ENCODE measurements at places on chromosomes 13 and 19.
A peak's percentile ranks its signal among the peaks of the same experiment; 100 is the strongest.

DNA sequence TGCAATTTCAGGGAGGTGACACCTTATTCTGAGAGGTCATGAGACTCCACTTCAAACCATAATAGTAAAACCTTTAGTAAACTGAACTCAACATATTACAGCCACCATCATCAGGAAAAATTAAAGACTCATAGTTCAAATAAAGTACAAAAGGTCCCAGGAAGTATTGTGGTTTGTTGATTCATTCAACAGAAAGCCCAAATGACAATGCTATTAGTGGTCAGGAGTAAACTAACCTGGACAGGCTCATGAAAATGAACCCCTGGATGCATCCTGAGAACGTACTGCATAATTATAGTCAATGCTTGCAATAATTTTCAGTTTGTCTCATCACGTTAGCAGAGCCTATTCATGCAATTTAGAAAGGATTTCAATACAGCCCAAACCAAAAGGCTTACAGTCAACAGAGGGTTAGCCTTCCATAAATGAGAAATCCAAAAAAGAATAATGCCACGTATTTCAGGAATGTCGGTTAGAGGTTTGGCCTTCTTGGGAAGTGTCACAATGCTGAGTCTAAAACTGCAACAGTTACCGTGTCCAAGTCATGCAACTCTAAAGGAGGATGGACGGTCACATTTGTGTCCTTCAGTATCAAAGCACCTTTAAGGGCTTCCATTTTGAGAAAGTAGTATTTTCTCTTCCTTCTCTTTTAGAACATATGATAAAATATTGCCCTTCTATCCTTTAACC is 280.8 kb downstream of the ABCC4 start:
- DNase-seq, result no peak

GRCh38 chr13:44021422-44021821 is 141.7 kb downstream of the LACC1 start:
- peak; percentile 30 for DNase-seq

GRCh38 chr19:1854542-1855039 is 6.3 kb upstream of the REXO1 start:
- peak; percentile 87 for DNase-seq

DNA sequence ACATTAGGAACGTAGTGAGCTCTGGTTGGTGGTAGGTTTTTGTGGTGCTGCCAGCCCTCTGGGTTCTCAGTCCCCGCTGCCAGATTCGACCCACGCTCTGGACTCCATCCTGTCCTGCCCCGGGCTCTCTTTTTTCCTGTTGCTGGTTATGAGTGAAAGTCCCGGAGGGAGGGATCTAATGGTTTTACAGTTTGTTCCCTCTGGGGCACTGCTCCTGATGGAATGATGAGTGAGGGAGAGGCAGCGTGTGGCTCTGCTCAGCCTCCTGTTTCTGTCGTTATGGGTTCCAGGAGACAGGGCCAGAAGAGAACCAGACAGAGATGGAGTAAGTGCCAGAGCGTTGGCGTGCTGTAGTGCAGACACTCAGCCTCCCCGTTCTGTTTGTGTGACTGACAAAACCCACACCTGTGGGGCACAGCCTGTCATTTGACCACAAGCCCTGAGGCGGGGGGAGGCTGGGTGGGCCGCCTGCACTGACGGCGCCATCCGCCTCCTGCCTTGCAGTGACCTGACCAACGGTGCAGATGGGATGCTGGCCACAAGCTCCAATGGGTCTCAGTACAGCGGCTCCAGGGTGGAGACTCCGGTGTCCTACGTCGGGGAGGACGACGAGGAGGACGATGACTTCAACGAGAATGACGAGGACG is 18.3 kb downstream of the ATP4B start:
- no peak for DNase-seq

- peak; percentile 73 for DNase-seq
Observed at GRCh38 chr19:35860818-35861639, 4.3 kb downstream of the KIRREL2 start.

- DNase-seq, result no peak
Observed at GRCh38 chr19:13366529-13367143, 139.6 kb downstream of the CACNA1A start.

GRCh38 chr19:9140159-9140874 is at the start of gene ZNF317:
Gene ZNF317 (plus strand): TSS chr19:9140397. CDS start chr19:9156017, 15,620 bp downstream.
- DNase-seq, result peak; percentile 94

- DNase-seq, result no peak
Observed at GRCh38 chr13:97986835-97987234, 33.4 kb downstream of the IPO5 start.

DNA sequence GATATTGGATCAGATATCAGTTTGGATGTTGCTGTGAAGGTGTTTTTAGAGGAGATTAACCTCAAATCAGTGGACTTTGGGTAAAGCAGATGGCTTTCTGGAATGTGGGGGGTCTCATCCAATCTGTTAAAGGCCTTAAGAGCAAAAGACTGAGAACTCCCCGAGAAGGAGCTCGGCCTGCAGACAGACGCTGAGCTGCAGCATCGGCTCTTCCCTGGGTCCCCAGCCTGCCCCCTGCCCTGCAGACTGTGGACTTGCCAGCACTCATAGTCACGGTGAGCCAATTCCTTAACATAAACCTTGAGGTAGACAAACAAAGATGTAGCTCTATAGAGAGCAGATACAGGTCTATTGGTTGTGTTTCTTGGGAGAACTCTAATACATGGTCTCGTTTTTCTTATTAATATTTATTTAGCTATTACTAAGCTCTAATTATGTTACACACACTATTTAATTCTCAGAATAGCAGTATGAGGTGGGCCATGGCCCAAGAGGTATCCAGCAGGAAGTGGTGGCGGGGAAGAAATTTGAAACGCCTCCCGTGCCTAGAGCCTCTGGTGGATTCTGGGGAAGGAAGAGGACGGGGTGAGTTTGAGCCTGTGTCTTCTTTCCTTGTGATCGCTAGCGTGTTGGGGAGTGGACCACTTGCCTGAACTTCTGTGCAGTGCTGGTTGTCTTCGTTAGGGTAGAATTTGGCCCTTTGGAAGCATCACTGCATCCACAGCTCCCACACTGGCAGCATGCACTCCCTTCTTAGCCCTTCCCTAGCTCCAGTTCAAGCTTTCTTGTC is 305.3 kb downstream of the TEX29 start:
- DNase-seq, result no peak

DNA sequence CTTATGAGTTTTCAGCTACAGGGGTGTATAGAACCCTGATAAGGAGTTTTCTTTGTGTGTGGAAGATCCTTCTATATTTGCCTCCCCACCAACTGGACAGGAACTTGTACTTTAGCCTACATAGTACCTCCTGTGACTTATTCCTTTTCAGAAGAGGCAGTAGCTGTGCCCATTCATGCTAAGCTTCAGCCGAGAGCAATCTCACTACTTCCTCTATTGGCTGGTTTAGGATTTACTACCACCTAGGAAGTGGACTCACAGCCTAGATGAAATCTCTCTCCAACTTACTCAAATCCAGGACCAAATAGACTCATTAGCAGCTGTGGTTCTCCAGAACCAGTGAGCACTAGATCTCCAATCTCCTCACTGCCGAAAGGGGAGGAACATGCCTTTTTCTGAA is 2.3 kb upstream of the REX1BD start:
- no peak for DNase-seq

DNA sequence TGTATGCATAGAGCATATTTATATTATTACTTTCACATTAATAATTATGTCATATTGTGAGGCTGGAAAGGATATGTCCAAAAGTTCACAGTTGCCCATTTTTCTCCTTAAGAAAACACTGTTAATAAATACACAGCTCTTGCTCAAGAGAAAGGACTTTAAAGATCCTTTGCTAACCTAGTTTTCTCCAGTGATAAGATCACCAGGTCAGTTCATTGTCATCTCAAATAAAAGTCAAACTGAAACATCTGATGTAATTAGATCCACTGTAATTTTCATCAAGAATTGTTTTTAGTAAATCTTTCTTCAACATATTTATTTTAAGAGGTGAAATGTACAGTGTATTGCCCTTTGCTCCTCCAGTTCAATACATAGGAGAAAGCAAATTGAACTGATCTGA is 82.8 kb upstream of the KLHL1 start:
- DNase-seq, result no peak

DNA sequence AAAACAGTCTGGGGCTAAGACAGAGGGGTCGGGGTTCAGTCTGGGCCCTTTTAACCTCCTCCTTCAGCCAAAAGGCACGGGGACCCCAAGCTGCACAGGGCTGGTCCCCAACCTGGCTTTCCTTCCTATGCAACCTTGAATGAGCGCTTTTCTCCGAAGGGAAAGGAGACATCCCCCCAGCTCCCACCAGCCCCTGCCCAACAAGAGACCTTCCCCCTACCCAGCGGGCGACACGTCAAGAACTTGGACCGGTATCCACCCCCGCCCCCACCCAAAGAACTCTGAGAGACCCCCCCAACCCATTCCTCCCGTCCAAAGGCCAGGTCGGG is 35.0 kb upstream of the NANOS3 start:
- DNase-seq, result no peak

GRCh38 chr19:53624771-53625545 is 6.8 kb upstream of the DPRX start:
- DNase-seq, result no peak

- no peak for DNase-seq
Observed at GRCh38 chr13:23748109-23748990, 140.8 kb downstream of the MIPEP start.

DNA sequence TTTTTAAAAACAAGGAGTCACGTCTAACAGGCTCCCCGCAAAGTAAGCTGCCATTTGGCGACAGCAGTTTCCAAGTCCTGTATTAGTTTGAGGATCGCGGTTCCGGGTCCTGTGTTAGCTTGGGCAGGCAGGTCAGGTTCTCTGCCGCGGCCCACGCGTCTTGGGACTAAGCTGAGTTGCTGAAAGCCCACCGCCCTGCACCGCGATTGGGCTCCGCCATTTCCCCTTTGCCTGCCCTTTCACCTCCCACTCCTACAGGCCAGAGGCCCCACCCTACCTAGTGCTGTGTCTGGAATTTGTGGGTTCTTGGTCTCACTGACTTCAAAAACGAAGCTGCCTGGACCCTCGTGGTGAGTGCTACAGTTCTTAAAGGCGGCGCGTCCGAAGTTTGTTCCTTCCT is 6.8 kb downstream of the PARP4 start:
- no peak for DNase-seq

- no peak for DNase-seq
Observed at GRCh38 chr19:38375098-38375493, 725 bp downstream of the PSMD8 start.

- DNase-seq, result no peak
Observed at GRCh38 chr19:10422046-10422461, 1.7 kb downstream of the PDE4A start.

DNA sequence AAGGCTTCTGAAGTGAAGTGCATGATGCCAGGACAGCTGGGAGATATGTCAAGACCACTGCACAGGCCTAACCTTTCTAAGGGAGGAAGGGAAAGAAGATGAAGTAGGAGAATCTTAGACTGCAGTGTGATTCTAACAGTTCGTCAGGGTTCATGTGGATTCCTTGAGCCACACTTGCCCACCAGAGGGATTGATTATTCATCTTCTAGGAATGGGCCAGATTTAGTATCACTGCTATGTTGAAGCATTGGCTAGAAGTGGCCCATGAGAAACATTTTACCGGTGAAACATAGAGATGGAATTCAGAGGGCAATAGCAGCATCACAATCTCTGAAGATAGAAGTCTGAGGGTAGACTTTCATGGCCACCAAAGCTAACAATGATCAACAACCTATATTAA is 550.8 kb upstream of the SLITRK1 start:
- no peak for DNase-seq

DNA sequence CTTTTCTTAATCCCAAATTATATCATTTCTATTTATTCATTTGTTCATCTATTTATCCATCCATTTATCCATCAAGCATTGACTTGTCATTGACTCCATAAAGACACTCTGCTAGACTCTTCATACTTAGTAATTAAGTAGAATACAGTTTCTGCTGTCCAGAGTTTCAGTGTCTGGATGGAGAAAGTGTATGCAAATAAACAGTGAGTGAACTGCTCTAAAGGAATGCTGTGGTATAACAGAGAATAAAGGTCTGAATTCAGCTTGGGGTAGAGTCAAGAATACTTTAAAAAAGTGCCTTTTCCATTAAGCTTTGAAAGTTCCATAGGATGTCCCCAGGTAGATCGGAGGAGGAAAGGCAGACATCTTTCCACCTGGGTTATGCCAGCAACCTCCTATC is 51.4 kb downstream of the RAP2A start:
- no peak for DNase-seq

GRCh38 chr13:44142540-44142867 is 231.1 kb upstream of the SERP2 start:
- DNase-seq, result no peak

- DNase-seq, result peak; percentile 40
Observed at GRCh38 chr13:21465710-21466160, 6.6 kb upstream of the ZDHHC20 start.

DNA sequence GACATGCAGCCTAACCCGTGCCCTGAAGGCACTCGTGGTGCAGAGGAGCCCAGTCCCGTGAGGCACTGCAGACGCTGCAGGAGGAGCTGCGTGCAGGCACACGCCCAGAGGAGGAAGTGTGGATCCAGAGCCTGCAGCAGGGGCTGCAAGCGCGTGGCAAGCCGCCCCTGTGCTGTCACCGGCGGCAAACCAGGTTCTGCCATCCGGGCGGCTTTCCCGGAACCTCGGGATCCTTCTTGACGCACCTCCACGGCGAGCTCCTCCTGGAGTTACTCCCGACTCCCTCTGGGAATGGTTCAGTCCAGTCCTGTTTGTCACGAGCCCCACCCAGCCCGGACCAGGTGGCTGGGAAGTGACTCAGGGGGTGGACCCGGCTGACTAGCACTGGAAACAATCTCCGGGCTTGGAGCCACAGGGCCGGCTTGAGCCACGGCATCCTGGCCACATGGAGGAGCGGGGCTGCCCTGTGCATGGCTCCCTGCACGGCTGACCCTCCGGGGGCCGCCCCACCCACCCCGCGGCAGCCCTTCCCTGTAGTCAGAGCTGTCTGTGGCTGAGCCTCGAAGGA is 10.2 kb downstream of the DPP9 start:
- DNase-seq, result no peak

- no peak for DNase-seq
Observed at GRCh38 chr13:41641961-41642360, 184.6 kb downstream of the RGCC start.

GRCh38 chr13:106478116-106478515 is 57.3 kb downstream of the EFNB2 start:
- DNase-seq, result no peak

- no peak for DNase-seq
Observed at GRCh38 chr19:14526423-14526822, 3.0 kb upstream of the TECR start.

- no peak for DNase-seq
Observed at GRCh38 chr13:35283856-35284255, 192.6 kb downstream of the MAB21L1 start.

DNA sequence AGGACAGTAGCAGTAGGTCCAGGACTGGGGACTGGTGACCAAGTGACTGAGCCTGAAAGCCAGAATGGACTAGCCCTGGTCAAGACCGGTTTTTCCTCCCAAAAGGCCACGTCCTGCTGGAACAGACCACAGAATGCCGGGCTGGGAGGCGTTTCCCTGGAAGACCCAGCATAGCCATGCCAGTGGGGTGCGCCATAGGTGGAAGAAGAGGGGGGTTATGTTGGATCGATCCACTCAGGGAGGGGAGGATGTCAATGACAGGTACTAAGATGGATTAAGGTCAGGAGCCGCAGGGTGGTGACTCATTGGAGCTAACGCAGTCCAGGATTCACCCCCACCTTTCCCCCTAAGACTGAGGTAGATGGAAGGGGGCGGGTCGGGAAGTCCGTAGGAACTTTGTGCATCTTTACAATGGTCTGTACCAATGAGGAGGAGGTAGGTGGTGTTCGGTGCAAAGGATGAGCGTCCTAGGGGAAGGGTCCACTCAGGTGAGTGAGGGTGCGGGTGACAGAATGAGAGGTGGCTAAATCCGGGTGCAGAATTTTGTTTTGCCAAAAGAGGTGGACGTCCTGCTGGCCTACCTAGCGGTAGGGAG is 21.0 kb downstream of the VASP start:
- DNase-seq, result peak; percentile 78

GRCh38 chr13:111143865-111144540 is 28.9 kb downstream of the ARHGEF7 start:
- no peak for DNase-seq
